Bronchial epithelial cell (primary cell): ENCODE measurements at places on chromosomes 6 and 20. TPM values are rescaled to one million over a fixed set of nuclear protein-coding genes. Genes with fewer than 3 reads are reported as not detected.

The TCF21 gene
- 0.26 TPM in 1 of 2 replicates, not detected in the other for total RNA-seq

The FRK gene
- 1.3 and 3.1 TPM in 2 replicates for total RNA-seq

The SLCO4A1 gene
- total RNA-seq: 1.6 and 4.7 TPM in 2 replicates

The CD93 gene
- under 0.01 and 0.13 TPM in 2 replicates for total RNA-seq

The PNPLA1 gene
- 0.26 and 1.2 TPM in 2 replicates for total RNA-seq

The CHRNA4 gene
- not detected in 2 replicates for total RNA-seq

The MED20 gene
- 37.6 and 40.0 TPM in 2 replicates for total RNA-seq

The NKX2-4 gene
- total RNA-seq: not detected in 2 replicates

The CLVS2 gene
- total RNA-seq: not detected in 2 replicates

The PRDM13 gene
- total RNA-seq: not detected in 2 replicates

The CCDC170 gene
- not detected in 2 replicates for total RNA-seq

The C6orf15 gene
- total RNA-seq: 0.13 TPM in 1 of 2 replicates, not detected in the other

The MSH5 gene
- total RNA-seq: 3.4 and 4.0 TPM in 2 replicates

The GPLD1 gene
- total RNA-seq: 0.26 and 0.64 TPM in 2 replicates

The PPIL6 gene
- 8.4 and 9.3 TPM in 2 replicates for total RNA-seq

The AFDN gene
- total RNA-seq: 146 and 171 TPM in 2 replicates

The MDC1 gene
- total RNA-seq: 2.4 and 2.7 TPM in 2 replicates

The OPRM1 gene
- not detected in 2 replicates for total RNA-seq

The BTNL2 gene
- 0.13 and 0.26 TPM in 2 replicates for total RNA-seq

The NCOA6 gene
- total RNA-seq: 5.5 and 6.8 TPM in 2 replicates

The HLA-F gene
- total RNA-seq: 14.2 and 24.2 TPM in 2 replicates

The PREP gene
- 30.5 and 32.1 TPM in 2 replicates for total RNA-seq

The SNAI1 gene
- not detected in 2 replicates for total RNA-seq

The SNPH gene
- total RNA-seq: 1.7 and 1.8 TPM in 2 replicates

The MRPS26 gene
- total RNA-seq: 68.0 and 69.5 TPM in 2 replicates

The ARMH2 gene
- not detected in 2 replicates for total RNA-seq

The BHLHE23 gene
- total RNA-seq: not detected in 2 replicates

The ARID1B gene
- total RNA-seq: 16.3 and 27.5 TPM in 2 replicates

The QRSL1 gene
- total RNA-seq: 13.4 and 22.6 TPM in 2 replicates

The TOX2 gene
- not detected in 2 replicates for total RNA-seq

The VWA7 gene
- 0.26 and 1.4 TPM in 2 replicates for total RNA-seq

The NHLRC1 gene
- 1.6 and 1.8 TPM in 2 replicates for total RNA-seq

The BMP2 gene
- 6.1 and 9.0 TPM in 2 replicates for total RNA-seq

The TXLNB gene
- under 0.01 TPM in 1 of 2 replicates, not detected in the other for total RNA-seq

The MUC21 gene
- 0.53 and 2.2 TPM in 2 replicates for total RNA-seq

The CDC5L gene
- 16.8 and 18.9 TPM in 2 replicates for total RNA-seq

The TASP1 gene
- total RNA-seq: 16.0 and 18.7 TPM in 2 replicates

The DEK gene
- 50.3 and 63.1 TPM in 2 replicates for total RNA-seq

The TDRD6 gene
- total RNA-seq: 0.26 TPM in 2 replicates

The ID4 gene
- total RNA-seq: 1.6 and 2.8 TPM in 2 replicates

The RAB23 gene
- total RNA-seq: 26.1 and 27.7 TPM in 2 replicates

The PBOV1 gene
- not detected in 2 replicates for total RNA-seq

The ANGPT4 gene
- total RNA-seq: not detected in 2 replicates
